Natural killer cell (primary cell): ENCODE measurements at places on chromosomes 12 and 14. TPM values are rescaled to one million over a fixed set of nuclear protein-coding genes. Genes with fewer than 3 reads are reported as not detected.

Gene RBP5
- not detected for total RNA-seq

Gene CYP27B1
- total RNA-seq: 1.6 TPM

Gene TSHR
- total RNA-seq: 0.80 TPM

Gene DEPDC4
- total RNA-seq: 0.16 TPM

Gene NANOG
- total RNA-seq: not detected

Gene AMDHD1
- 1.4 TPM for total RNA-seq

Gene MDGA2
- total RNA-seq: not detected

GRCh38 chr12:3491938-3492792, 1.2 kb downstream of the PRMT8 start:
- no peak for DNase-seq

DNA sequence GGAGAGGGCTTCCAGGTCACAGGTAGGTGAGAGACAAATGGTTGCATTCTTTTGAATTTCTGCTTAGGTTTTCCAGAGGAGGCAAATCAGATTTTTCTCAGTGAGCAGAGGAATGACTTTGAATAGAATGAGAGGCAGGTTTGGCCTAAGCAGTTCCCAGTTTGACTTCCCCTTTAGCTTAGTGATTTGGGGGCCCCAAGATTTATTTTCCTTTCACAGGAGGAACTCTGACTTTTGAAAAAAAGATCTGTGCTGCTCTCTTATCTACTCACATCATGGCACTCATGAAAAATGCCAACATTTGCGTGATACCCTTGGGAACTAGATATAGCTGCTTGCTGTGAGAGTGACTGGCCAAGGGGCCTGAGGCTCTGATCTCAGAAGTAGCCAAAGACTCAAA, 58.0 kb upstream of the EVL start:
- DNase-seq: no peak

DNA sequence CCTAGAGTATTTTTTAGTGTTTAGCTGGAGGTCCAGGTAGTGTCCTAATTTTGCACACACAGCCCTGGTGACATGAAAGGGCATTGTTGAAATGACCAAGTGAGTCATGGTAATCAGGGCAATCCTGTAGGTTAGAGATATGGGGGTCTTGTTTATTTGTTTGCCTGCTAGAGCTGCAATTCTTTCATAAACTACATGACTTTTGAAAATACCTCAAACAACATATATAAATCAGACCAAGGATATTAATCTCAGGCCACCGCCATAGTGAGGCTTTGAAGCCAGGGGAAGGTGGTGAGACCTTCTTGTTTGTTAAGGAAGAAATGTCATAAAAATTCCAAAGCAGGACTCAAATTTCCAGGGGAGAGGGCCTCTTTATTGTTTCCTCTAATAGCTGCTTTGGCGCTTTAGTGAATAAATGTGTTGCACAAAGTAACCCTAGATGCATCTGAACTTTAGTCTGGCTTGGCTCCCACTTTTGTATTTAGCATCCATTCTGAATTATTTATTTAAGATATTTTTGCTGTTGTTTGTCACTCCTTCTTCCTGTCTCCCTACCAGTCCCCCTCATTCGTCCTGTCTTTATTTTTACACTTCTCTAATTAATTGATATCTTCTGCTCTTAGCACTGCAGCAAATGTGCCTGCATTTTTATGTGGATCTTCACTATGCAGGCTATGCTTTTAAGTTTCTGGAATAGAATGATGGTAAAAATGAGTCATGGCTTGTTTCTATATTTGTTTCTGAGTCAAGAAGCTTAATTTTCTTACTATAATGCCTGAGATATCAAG, 430.3 kb downstream of the RAD51B start:
- no peak for DNase-seq

DNA sequence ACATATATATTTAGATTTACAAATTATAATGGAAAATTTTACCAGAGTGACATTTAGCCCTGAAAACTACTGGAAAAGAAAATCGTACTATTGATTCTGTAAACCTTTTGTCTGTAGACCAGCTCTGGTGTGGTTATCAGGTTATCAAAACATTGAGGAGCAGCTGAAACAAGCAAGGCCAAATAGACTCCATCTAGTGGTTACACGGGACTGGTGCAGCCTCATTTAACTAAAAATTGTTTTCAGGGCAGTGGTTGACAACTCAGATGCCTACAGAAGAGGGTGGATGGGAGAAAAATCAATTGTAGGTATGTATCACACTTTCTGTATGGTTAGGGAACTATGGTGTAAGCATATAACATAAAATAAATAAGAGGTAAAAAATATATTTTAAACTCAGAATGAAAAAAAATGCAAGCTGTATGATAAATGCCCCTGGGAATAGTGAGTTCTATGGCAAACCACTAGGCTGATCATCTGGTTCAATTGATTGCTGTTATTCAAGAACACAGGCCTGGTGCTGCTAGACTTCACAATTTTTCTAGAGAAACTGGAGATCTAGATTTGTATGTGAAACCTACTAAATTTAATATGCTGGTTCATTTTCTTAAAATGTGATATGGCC, 51.2 kb downstream of the ACSS3 start:
- DNase-seq: no peak

GRCh38 chr12:76020281-76020680, 11.3 kb downstream of the PHLDA1 start:
- peak; percentile 75 for DNase-seq

- no peak for DNase-seq
Observed at GRCh38 chr12:131428091-131428685, 282.7 kb upstream of the SFSWAP start.

GRCh38 chr12:130920723-130921381, 32.9 kb upstream of the ADGRD1 start:
- DNase-seq: no peak

DNA sequence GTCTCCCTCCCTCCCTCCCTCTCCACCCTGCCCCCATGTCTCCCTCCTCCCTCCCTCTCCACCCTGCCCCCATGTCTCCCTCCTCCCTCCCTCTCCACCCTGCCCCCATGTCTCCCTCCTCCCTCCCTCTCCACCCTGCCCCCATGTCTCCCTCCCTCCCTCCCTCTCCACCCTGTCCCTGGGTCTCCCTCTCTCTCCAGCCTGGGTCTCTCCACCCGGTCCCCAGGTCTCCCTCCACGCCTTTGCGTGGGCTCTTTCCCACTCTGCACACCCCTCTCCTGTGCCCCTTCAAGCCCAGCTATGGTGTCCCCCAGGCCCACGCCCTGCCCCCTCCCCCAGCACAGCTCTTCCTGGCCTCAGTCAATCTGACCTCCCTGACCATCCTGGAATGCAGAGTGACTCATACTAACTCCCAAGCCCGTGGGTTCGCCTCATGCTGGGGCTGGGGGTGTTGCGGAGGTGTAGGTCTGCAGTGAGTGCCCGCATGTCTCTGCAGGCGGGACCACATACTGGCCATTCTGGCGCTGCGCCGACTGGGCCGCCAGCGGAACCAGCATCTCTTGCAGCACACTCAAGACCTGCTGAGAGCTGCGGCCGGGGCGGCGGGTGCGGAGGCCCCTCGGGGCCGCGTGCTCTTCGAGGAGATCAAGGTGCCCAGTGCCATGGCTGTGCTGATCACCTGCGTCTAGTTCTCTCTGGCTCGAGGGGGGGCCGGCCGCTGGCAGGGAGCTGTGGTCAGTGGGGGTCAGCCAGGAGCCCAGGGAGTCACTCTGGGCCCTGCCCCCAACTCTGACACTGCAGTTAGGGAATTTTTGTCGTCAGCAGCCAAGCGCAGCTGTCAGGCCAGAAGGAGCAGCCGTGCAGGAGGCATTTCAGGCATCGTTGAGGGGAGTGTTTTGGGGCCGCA, 13.5 kb upstream of the TNFAIP2 start:
- no peak for DNase-seq

- DNase-seq: no peak
Observed at GRCh38 chr12:42237853-42238239, 202 bp downstream of the YAF2 start.

DNA sequence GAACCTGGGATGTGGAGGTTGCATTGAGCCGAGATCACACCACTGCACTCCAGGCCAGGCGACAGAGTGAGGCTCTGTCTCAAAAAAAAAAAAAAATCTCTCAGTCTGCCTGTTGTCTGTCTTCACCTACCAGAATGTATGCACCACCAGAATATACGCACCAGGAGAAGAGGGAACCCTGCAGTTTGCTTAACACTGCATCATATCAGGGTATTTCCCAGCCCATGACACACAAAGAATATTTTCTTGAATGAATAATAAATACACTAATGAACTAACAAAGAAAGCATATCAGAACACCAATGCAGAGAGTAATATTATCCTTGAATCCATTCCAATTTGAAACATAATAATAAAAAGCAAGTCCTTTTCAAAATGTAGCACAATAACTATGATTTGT, 44.2 kb upstream of the FOXN3 start:
- no peak for DNase-seq

- no peak for DNase-seq
Observed at GRCh38 chr12:132657004-132657727, 30.0 kb downstream of the POLE start.

GRCh38 chr12:94206886-94207285, 58.5 kb downstream of the PLXNC1 start:
- DNase-seq: no peak

DNA sequence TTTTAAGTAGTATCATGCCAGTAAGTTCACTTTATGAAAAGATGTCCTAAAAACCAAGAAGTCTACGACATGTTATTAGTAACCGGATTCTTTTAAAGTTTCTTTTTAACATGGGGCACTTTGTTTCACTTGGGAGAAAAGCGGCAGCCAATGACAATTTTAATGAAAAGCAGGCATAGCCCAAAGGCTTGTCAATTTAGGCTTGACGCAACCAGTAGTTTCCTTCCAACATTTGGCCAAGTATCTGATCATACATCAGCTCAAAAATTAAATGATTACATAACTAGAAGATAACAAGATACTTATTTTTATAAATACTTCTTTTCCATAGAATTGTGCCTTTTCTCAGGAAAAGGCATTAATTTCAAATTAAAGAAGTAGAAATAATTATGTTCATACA, 112.8 kb downstream of the TXNDC16 start:
- DNase-seq: no peak

- DNase-seq: no peak
Observed at GRCh38 chr12:132166801-132167591, 22.7 kb downstream of the NOC4L start.
